ENCODE measurements at places on chromosomes 2 and 18.

GRCh38 chr2:287471-287885 is 413 bp downstream of the ALKAL2 start:
- DNase-seq = no peak

DNA sequence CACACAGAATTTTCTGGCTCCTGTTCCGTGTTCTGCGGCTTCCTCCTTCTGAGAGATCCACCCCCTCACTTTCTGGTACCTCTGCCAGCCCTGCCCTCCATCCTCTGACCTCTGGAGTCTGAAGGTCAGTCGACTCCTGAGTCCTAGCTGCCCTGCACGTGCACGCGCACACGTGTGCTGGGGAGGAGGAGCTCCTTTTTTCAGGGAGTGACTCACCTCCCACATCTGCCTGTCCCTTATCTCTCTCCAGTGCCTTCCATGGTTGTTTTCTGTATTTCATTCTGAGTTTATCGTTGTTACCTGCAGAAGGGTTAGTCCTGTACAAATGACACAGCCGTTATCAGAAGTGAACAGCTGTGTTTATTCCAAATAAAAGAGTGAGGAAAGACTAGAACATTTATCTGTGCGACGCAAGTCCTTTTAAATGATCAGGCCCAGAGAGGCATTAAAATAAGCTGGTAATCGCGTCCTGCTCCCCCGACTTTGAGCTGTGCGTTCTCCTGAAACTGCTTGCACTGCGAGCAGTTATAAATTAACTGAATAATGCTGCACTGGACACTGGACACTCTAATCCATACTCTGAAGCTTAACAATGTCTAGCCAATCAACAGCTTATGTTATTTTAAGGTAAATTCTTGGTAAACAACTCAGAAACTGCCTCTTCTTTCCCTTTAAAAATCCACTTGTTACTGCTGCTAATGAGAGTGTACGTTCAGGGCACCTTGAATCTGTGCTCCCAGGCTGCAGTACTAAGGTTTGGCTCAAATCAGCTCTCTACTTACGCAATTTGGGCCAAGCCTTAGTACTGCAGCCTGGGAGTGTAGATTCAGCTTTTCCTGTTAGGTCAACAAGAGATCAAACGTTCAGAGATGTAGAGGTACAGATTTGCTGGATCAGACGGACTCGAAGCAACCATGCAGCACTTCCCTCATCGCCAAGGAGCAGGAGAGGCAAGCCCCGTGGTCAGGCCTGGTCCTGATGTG is 72.5 kb downstream of the GALR1 start:
- no peak for DNase-seq

GRCh38 chr2:172561270-172561669 is 5.4 kb downstream of the PDK1 start:
- no peak for DNase-seq

GRCh38 chr2:229254206-229254605 is 16.9 kb downstream of the PID1 start:
- DNase-seq = no peak

GRCh38 chr2:42962508-42962953 is 170.1 kb upstream of the HAAO start:
- DNase-seq = no peak

GRCh38 chr2:45759310-45759851 is 107.9 kb downstream of the PRKCE start:
- DNase-seq = no peak

DNA sequence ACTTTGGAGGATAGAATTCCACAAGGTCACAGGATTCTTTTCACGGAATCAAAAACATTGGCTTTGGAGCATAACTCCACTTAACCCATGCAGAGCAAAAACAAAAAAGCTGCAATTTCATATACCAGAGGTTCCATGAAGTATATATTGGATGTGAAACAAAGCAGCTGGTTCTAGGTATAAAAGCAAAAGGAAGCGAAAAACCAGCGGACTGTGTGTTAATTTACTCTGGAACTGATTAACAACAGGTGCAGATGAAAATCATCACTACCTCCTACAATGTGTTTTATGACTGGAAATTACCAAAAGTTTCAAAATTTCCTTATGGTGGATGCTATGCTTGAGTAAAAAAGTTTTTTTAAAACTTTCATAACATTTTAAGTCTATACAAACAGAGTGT is 54.4 kb upstream of the LINC00305 start:
- DNase-seq = no peak

DNA sequence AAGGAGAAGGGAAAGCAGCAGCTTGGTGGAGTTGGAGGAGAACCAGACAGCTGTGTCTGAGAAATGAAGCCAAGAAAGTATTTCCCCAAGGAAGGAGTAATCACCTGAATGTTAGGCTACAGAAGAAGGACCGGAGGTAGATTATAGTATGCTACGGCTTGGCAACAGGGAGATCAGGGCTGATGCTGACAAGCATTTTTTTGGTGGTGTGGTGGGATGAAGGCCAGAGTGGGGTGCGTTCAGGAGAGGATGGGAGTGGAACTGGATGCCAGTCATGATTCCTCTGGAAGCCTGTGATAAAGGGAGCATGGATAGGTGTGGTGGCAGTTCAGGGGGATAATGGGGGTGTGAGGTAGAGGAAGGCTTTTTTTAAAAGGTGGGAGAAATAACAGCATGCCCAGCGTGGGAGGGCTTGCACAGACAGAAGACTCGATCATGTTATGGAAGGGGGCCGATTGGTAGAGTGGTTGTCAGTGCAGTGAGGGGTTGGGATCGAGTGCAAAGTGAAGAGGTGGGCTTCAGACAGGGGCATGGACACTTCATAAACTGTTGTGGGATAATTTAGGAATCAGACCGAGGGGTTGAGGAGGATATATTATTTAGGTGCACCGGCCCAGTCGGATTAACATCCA is 5.6 kb downstream of the CEP192 start:
- DNase-seq = no peak

DNA sequence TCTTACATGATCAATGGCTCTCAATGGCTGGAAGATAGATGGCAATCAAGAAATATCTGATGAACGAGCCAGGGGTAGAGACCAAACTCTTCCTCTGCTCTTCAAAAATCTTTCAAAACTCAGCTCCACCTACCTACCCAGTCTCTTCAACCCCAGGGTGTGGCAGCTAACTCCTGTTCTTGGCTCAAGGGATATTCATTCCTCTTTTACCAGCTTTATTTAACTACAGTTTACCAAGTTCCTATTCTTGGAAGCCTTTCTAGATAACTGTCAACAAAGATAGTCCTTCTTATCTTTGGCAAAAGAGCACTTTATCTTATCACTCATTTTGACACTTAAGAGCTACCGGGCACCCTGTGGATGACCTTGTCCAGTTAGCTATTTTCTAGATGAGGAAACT is 36.3 kb downstream of the EPHA4 start:
- no peak for DNase-seq

DNA sequence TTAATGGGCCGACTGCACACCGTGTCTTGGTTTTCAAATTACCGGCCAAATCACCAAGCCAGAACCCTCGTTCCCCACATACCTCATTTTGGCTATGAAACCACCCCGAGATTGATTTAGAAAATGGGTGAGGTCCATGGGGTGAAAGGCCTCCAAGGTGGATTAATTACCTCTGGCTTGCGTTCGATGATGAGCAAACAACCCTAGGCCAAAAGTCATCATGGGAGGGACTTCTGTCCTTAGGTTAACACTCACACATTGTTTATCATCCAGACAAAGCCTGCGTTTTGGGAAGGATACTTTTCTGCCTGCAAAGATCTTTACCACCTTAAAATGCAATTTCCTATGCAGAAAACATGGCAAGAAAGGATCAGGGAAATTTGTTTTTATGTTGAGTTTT is 48.5 kb downstream of the GALR1 start:
- DNase-seq = no peak

DNA sequence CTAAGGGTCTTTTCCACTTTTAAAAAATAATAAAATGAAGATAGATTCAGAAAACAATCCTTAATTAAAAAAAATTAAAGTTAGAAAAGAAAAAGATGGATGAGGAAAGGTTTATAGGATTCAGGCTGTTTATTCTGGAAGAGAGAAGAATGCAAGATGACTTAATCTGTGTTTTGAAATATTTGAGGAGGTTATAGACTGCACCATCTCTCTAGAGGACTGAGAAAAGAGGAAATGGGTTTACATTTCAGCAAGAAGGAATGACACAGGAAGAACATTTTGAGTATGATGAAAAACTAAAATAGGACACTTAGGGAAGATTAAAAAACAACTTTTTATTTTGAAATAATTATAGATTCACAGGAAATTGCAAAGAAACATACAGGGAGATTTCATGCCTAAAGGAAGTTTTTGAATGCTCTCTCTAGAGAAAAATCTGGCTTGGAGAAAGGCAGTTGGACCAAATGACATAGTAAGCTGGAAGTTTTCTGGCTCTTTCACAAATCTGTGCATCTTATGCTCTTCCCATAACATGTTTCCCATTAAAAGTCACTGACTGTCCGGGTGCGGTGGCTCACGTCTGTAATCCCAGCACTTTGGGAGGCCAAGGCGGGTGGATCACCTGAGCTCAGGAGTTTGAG is 75.0 kb downstream of the CERS6 start:
- DNase-seq = no peak

GRCh38 chr2:100662866-100663265 is 100.1 kb downstream of the PDCL3 start:
- DNase-seq = no peak

- DNase-seq = no peak
Measured at GRCh38 chr18:40485318-40485717, 1469.7 kb upstream of the PIK3C3 start.

DNA sequence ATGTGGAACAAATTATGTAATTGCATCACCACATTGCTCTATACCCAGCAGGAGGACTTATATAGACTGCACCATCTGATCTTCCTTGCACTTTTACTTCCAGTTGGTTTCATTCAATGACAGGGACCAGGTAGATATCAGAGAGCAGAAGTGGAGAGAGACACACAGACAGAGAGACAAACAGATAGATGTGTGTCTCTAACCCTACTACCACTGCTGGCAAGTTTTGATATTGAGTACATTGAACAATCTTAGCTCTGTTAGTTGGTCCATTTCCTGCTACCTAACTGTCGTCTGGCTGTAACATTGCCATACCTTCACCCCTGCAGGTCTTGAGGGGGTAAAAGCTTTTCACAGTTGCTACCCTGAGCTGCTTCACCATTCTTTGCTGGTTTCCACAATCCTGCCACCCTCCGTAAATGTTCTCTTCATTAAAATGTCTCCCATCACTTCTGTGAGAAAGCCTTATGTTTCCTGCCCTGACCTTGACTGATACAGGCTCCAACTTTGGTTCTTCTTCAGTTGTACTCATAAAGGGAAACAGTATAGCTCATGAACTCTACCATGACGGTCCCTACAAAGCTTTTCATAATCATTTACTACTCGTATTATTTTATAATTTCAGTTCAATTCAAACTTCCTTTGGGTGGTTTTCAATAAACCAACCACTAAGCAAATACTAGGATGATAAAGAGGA is 62.3 kb upstream of the ITGA4 start:
- no peak for DNase-seq

DNA sequence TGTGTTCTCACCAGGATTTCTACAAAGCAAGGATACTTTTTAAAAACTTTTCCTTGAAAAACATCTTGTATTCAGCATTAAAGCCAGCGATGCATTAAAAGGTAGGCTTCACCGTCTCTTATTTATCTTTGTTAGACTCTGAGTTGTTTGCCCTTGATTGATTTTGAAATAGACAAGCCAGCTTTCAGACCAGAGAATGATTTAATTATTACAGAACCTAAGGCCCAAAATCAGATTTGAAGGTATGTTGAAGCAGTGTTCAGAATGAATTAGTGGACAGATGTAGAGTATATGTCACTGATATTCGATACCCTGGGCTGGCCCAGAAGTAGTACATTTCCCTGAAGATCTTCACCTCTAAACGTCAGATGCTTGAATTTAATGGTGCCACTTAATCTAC is 136.4 kb downstream of the THSD7B start:
- DNase-seq = no peak

GRCh38 chr2:178414266-178415247 is 36.4 kb downstream of the PRKRA start:
- no peak for DNase-seq

GRCh38 chr2:24382363-24383073 is 22.2 kb upstream of the ITSN2 start:
- no peak for DNase-seq

Data from vagina (tissue), 2 donors.